ENCODE measurements at places on chromosomes 4 and X.

- DNase-seq = peak; percentile 10
Observed at GRCh38 chr4:2981256-2981819, 18.0 kb downstream of the GRK4 start.

- DNase-seq = no peak
Observed at GRCh38 chrX:121854614-121854911, 807.2 kb downstream of the GLUD2 start.

DNA sequence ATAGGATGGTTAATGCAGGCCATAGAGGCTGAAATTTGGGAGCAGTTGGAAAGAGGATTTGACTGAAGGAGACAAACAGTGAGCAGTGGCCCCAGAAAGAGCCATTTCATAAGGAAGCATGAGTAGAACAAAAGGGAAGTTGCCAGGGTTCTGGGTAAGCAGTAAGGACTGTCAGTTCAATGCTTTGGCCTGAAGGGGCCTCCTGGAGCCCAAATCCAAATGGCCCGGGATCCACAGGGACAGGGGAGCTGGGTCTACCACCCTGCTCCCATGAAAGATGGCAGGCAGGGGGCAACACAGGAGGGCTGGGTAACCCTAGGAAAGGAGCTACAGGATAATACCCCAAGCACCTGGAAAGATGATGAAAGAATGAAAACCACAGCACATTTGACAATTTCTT is 4.1 kb upstream of the INTS6L start:
- DNase-seq = no peak

DNA sequence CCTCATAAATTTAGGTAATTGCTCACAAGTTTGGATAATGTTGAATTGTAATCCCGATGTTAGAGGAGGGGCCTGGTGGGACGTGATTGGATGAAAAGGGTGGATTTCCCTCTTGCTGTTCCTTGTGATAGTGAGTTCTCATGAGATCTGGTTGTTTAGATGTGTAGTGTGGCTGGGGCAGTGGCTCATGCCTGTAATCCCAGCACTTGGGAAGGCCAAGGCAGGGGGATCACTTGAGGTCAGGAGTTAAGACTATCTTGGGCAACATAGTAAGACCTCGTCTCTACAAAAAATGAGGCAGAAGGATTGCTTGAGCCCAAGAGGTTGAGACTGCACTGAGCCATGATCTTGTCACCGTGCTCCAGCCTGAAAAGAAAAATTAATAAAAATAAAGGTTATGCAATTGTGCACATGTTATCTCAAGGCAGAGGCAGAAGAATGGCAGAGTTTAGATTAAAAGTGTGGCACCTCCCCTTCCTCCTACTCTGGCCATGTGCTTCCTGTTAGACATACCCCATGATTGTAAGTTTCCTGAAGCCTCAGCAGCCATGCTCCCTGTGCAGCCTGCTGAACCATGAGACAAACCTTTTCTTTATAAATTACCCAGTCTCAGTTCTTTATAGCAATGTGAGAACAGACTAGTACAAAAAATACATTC is 36.5 kb downstream of the ERVMER34-1 start:
- peak; percentile 28 for DNase-seq

GRCh38 chr4:170259631-170260153 is 169.9 kb upstream of the AADAT start:
- DNase-seq = peak; percentile 66

DNA sequence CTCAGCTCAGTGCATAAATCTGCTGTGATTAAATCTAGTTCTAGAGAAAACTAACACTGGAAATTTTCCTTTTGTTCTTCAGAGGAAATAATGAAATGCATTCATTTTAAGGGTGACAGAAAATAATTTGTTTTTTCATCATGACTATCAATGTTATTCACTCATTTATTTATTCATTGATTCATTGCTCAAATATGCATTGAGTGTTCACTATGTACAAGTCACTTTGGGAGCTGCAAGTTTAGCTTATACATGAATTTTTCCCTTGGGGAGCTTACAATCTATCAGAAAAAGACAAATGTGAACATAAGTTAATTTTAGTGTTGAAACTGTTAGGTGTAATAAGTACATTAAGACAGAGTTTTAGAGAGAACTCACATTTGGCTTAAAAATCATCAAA is 897.8 kb downstream of the CENPC start:
- no peak for DNase-seq

DNA sequence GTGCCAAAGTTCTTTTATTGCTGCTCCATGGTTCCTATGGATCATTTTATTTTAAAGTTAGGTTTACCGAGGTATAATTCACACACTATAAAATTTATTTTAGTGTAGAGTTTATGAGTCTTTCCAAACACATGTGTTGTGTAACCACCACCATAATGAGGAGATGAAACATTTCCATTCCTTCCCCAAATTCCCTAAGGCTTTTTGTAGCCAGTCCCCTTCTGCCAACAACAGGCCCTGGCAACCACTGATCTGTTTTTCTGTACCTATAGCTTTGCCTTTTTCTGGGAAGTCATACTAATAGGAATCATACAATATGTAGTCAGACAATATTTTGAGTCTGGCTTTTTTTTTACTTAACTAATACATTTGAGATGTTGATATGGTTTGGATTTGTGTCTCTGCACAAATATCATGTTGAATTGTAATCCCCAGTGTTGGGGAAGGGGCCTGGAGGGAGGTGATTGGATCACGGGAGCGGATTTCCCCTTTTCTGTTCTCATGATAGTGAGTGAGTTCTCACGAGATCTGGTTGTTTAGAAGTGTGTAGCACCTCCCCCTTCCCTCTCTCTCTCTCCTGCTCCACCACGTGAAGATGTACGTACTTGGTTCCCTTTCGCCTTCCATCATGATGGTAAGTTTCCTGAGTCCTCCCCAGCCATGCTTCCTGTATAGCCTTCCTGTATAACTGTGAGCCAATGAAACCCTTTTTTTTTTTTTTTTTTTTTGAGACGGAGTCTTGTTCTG is 59.6 kb upstream of the DHX15 start:
- DNase-seq = no peak

- DNase-seq = no peak
Observed at GRCh38 chrX:32545101-32545500, 666.2 kb downstream of the DMD start.

DNA sequence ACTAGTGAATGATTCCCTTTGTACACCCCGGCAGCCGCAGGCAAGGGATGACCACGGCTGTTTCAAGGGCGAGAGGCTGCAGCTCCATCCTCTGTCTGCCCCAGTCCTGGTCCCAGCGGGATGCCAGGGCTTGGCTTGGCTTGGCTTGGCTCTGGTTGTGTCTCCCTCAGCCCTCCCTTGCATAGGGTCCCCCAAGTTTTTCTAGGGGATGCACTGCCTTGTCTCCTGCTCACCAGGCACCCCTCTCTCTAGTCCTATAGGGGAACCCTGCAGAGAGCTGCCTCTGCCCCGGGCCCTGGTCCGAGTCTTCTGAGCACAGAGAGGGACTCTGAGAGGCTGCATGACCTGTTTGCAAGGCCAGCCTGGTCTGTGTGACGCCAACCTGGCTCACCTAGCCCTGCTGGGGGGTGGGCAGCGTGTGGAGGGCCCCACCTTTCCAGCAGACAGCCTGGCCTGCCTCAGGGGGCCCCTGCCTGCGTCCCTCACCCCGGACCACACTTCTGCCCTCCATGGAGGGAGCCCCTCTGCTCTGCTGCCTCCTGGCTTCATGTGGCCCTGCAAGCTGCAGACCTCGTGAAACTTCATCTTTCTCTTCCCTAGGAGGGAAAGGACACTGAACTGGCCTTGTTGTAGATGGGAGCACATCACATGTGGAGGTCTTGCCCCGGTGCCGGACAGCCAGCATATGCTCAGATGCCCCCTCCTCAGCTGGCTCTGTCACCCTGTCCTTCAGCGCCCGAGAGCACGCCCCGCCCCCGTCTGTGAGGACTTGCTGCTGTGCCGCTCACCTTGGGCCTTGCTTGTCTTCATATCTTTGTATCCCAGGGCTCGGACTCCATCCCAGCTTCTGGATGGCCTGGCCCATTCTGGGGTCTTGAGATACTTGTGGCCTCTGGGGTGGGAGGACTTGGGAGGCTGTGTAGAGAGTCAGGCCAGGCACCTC is 16.4 kb downstream of the SORCS2 start:
- DNase-seq = no peak

- DNase-seq = no peak
Observed at GRCh38 chr4:57020467-57021101, 41.9 kb downstream of the POLR2B start.

DNA sequence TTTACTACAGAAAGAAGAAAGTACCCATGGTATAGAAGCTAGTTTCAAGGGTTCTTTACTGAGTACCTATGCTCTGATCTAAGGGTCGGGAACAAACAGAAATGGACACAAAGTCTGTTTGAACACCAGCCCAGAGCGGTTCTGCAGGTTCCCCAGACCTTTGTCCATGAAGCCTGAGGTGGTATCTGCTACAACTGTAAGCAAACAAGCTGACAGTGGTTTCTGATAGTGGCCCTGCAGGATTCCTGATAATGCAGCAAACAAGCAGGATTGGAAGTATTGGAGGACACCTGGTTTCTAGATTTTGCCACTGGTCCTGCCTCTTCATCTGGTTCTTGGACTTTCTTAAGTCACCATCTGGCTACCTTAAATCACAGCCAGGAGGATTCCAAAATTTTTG is 23.7 kb downstream of the SMPX start:
- DNase-seq = no peak

- no peak for DNase-seq
Observed at GRCh38 chr4:67465763-67466052, 79.6 kb downstream of the CENPC start.

DNA sequence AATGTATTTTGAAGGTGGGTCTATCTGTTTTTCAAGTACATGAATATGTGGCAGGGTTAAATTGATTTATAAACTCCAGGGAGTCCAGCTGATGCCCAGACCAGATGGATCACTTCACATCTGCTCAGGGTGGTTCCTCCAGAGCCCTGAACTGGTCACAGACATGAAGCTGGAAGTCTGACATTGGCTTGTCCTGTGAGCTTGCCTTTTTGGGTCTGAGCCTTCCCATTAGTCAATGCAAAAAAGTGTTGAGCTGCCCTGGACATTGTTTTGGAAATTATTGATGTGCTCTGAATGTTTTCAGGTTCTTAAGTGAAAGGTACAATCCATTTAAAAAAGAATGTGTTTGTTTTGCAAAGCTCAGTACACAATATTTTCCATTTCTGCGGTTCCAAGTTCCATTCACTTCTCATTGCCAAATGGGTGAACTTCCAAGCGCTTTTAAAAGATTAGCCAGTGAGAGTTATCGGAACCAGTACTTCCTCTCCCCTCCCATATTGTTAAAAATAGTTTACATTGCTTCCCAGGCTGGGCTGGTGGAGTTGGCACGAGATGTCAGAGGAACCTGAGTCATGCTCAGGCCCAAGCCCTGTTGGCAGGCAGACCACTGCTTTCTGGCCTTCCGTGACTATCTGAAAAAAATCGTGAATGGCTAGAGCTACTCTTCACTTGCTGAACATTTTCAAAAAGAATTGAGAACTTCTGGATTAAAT is 52.1 kb downstream of the PDGFRA start:
- DNase-seq = no peak
